Activated B cell treated with CpG ODN at 0.5 μM for 24 hours (primary cell): ENCODE measurements at places on chromosomes 6 and 20.

DNA sequence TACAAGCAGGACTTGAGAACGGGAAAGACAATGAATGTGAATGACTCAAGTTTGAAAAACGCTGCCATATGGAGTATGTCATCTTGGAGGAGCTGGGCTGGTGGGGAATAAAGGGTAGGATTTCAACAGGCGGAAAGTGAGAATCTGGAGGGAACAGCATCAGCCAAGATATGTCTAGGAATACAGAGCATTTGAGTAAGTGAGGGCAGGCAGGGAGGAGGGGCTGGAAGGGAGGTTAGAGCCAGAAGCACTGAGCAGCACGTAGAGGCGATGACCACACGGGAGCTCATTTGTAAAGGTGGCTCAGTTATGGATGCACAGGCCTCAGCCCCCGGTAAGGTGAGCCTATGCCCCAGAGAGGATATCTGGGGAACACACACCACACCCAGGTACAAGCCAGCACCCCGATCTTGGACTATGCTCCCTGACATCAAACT, 115.1 kb downstream of the ZMYND8 start:
- H3K27ac ChIP-seq: peak overlapping the region; percentile 39
- no peak overlapping the region for H3K4me3 ChIP-seq

GRCh38 chr20:62451156-62451767, 23.9 kb upstream of the RBBP8NL start:
- no peak for DNase-seq
- H3K36me3 ChIP-seq: no peaks in the 10 kb centered on the region
- no peak overlapping the region for H3K4me3 ChIP-seq
- H3K27ac ChIP-seq: no peak overlapping the region
- peaks cover 17% of the 10 kb centered on the region for H3K27me3 ChIP-seq

DNA sequence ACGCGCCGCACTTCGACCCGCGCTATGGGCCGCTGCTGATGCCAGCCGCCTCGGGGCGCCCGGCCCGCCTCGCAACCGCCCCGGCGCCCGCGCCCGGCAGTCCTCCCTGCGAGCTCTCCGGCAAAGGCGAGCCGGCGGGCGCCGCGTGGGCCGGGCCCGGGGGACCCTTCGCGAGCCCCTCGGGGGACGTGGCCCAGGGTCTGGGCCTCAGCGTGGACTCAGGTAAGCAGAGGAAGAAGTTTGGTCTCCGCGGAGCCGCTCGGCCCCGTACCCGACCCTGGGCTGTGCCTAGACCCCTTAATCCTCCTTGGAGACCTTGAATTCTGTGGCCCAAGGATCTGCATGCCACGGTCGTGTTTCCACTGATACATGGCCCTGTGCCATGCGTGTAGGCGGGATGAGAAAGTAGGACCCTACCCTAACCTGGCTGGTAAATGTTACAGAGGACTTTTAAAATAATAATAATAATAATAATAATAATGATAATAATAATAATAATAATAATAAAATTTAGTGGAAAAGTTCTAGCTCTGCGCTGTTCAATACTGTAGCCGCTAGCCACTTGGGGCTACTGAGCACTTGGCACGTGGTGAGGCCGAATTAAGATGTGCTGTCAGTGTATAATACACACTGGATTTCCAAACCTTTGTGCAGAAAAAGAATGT, 5.6 kb downstream of the VGLL2 start:
- peaks cover 3% of the 10 kb centered on the region for H3K4me1 ChIP-seq
- no peak for DNase-seq
- H3K27ac ChIP-seq: no peak overlapping the region
- no peaks in the 10 kb centered on the region for H3K36me3 ChIP-seq
- no peak overlapping the region for H3K4me3 ChIP-seq

DNA sequence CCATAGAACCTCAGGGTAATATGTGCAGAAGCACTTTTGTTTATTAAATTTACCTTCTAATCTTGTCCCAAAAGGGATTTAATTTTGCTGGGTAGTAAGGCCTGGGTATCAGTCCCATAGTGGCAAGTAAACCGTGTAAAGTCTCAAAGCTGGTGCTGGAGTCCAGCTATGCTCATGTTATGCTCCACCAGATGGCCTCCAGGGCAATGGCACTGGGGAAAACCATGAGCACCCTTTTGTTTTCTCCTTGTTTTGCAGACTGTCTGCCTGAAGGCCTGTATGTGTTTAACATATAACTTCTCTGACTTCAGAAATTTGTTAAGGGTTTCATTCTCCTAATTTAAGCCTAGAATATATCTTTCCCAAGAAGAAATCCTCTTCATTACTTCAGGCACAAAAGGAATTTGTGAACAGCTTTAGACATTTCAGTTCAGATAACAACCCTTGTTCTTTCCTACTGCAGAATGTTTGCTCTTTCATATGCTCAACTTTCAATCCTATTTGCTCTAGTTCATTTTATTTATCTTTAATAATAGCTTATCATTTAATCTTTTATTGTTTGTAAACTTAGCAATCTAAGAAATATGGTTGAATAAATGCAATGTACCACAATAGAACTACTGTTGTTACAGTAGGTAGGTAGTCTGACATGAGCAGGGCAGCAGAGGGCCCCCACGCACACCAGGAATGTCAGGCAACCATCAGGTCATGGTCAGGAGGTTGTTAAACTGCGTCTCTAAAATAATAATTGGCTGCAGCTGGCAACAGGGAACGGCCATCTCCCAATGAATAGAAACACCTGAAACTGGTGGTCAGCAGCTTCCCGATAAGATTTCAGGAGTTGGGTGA, 162.8 kb downstream of the TENT5A start:
- H3K36me3 ChIP-seq: no peaks in the 10 kb centered on the region
- H3K27me3 ChIP-seq: no peaks in the 10 kb centered on the region
- H3K4me3 ChIP-seq: no peak overlapping the region
- H3K27ac ChIP-seq: no peak overlapping the region

DNA sequence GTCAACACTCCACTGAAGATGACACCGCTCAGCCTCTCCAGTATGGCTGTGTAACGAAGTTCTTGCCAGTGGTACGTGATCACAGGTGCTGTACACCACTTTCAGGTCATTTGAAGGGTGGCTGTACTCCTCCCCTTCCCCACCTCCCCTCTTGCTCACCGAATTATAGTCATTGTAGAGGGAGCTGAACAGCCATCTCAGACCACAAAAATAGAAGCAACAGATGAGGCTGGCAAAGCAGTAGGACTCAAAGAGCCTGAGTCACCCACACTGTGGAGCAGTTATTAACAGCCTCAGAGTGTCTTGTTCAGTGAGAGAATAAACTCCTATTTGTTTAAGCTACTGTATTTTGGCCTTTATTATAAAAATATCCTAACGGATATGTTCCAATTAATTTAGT, 192.5 kb upstream of the MCHR2 start:
- no peak overlapping the region for H3K4me3 ChIP-seq
- no peaks in the 10 kb centered on the region for H3K36me3 ChIP-seq
- H3K4me1 ChIP-seq: no peaks in the 10 kb centered on the region
- DNase-seq: no peak

DNA sequence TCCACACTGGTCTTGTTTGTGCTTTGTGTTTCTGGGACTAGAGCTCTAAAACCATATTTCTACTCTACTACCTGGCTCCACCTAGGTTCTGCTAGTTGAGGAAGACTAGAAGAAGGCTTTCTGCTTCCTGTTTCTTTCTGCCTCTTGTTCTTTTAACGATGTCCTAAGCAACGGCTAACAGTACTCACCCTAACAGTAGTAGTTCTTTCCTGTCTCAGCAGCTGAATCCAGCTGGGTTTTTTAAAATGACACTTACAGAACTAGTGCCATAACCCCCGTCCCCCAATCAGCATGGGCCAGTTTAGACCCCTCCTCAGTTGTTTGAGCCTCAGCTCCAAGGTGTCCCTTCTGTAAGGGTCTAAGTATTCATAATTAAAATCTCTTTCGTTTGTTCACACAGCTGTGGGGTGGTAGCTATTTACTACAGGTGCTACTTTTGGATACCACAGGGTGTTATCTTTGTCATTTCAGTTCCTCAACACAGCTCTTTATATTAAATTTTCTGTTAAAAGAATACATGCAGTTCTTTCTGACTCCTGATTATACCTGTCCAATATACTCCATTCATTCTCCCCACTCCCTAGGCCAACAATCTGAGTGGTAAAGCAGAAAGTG, 790.2 kb downstream of the DHX35 start:
- H3K36me3 ChIP-seq: no peaks in the 10 kb centered on the region
- no peaks in the 10 kb centered on the region for H3K27me3 ChIP-seq
- DNase-seq: no peak
- H3K27ac ChIP-seq: no peak overlapping the region
- peaks cover 4% of the 10 kb centered on the region for H3K4me1 ChIP-seq

DNA sequence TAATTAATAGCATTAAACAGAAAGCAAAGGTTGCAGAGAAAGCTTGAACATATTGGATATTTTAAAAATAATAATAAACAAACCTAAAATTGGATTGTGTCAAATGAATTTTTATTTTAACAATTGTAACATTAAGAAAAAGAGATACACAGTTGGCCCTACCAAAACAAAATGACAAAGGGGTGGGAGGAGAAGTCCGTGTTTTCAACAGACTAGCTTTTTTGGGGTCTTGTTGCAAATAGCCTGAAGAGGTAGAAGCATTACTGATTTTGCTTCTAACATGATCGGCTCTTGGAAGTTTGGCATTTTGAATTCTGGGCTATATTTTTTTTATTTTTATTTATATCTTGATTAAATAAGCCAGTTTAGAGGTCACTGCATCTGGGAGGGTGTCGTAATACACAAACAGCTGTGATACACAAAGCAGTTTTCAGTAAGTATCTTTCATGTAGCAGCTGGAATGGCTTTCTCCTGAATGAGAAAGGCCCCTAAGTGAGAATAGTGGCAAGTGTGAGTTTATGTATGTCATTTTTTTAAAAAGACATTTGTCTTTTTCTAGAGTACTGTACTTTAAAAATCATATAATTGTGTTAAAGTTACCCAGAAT, 85.5 kb upstream of the ZNF217 start:
- H3K27ac ChIP-seq: no peak overlapping the region
- H3K27me3 ChIP-seq: no peaks in the 10 kb centered on the region
- H3K36me3 ChIP-seq: no peaks in the 10 kb centered on the region

GRCh38 chr6:112163295-112164257, 76.2 kb downstream of the FAM229B start:
- no peak overlapping the region for H3K27ac ChIP-seq
- peak overlapping the region; percentile 32 for H3K4me3 ChIP-seq
- no peaks in the 10 kb centered on the region for H3K36me3 ChIP-seq
- peaks cover 40% of the 10 kb centered on the region for H3K27me3 ChIP-seq

- peaks cover 4% of the 10 kb centered on the region for H3K4me1 ChIP-seq
- H3K27ac ChIP-seq: no peak overlapping the region
- no peaks in the 10 kb centered on the region for H3K36me3 ChIP-seq
- H3K27me3 ChIP-seq: no peaks in the 10 kb centered on the region
- DNase-seq: no peak
- no peak overlapping the region for H3K4me3 ChIP-seq
Measured at GRCh38 chr6:13550656-13551055, 23.7 kb upstream of the SIRT5 start.

DNA sequence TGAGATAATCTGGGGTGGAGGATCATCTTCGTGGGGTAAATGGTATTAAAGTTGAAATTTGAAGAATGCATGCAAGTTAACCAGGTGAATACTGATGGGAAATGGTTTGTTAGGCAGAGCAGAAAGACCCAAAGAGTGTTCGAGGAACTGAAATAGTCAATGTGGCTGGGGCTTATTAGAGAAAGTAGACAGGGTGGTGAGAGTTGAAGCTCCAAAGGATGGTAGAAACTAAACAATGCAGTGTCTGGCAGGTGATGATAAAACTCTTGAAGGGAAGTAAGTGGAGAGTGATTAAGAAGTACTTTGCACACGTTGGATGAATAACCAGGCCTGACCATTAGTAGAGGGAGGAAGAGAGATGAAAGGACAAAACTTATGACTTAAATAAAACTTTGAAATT, 39.8 kb upstream of the CENPW start:
- H3K27me3 ChIP-seq: no peaks in the 10 kb centered on the region
- no peak for DNase-seq
- H3K4me3 ChIP-seq: no peak overlapping the region
- no peak overlapping the region for H3K27ac ChIP-seq
- H3K4me1 ChIP-seq: no peaks in the 10 kb centered on the region
- no peaks in the 10 kb centered on the region for H3K36me3 ChIP-seq

DNA sequence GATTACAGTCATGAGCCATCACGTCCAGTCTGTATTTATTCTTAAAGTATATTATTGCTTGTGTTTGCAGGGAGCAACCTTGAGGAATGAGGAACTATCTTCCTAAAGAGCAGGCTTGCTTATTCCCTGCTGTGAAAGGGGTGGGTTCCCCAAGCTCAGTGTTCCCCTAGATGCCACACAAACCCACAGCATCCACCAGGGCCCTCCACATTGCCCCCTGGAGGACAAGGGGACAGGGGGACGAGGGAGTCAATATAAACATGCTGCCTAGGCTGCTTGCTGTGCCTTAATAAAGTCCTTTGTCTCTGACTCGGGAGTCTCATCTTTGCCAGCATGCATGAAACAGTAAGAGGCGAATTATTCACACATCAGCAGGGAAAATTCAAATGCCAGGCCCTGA, 8.0 kb upstream of the IDH3B start:
- no peaks in the 10 kb centered on the region for H3K36me3 ChIP-seq
- DNase-seq: no peak
- no peak overlapping the region for H3K4me3 ChIP-seq
- H3K4me1 ChIP-seq: no peaks in the 10 kb centered on the region
- peaks cover 13% of the 10 kb centered on the region for H3K27me3 ChIP-seq
- H3K27ac ChIP-seq: no peak overlapping the region

GRCh38 chr6:24207413-24207812, 81.4 kb downstream of the NRSN1 start:
- H3K27ac ChIP-seq: no peak overlapping the region
- no peaks in the 10 kb centered on the region for H3K4me1 ChIP-seq
- DNase-seq: no peak

DNA sequence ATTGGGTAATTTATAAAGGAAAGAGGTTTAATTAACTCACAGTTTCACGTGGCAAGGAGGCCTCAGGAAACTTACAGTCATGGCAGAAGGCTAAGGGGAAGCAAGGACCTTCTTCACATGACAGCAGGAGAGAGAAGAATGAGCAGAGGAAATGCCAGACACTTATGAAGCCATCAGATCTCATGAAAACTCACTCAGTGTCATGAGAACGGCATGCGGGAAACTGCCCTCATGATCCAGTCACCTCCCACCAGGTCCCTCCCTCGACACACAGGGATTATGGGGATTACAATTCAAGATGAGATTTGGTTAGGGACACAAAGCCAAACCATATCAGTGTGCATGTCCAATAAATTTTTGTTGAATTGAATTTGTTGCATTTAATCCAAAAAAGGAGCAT, 52.0 kb downstream of the ECT2L start:
- no peak for DNase-seq

- no peak for DNase-seq
- no peaks in the 10 kb centered on the region for H3K36me3 ChIP-seq
- no peaks in the 10 kb centered on the region for H3K27me3 ChIP-seq
- H3K4me3 ChIP-seq: no peak overlapping the region
- H3K27ac ChIP-seq: no peak overlapping the region
- no peaks in the 10 kb centered on the region for H3K4me1 ChIP-seq
Measured at GRCh38 chr6:81562169-81562568, 190.3 kb downstream of the TENT5A start.
